ENCODE measurements at places on chromosomes 2 and 18.

- no peak for DNase-seq
Measured at GRCh38 chr2:120531863-120532600, 186.1 kb downstream of the INHBB start.

DNA sequence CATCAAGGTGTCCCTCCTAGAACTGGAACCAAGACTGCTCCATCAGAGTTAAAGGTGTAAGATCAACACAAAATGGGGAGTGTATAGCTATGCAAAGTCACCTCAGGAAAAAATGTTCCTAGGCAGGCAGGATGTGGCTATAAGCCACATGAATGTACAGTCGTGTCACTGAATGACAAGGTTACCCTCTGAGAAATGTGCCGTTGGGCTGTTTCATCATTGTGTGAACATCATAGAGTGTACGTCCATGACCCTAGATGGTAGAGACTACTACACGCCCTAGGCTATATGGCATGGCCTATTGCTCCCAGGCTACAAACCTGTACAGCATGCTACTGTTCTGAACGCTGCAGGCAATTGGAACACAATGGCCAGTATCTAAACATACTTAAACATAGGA is 24.5 kb downstream of the TYMS start:
- DNase-seq = no peak

DNA sequence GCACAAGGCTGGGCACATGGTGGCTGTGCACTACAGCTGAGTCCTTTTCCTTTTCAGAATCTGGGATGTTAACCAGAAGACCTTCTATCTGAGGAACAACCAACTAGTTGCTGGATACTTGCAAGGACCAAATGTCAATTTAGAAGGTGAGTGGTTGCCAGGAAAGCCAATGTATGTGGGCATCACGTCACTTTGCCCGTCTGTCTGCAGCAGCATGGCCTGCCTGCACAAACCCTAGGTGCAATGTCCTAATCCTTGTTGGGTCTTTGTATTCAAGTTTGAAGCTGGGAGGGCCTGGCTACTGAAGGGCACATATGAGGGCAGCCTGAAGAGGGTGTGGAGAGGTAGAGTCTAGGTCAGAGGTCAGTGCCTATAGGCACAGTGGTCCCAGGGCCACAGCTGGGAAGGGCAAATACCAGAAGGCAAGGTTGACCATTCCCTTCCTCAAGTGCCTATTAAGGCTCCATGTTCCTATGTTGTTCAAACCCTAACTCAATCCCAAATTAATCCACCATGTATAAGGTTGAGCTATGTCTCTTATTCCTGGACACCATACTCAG is 2.2 kb downstream of the IL1RN start:
- no peak for DNase-seq

DNA sequence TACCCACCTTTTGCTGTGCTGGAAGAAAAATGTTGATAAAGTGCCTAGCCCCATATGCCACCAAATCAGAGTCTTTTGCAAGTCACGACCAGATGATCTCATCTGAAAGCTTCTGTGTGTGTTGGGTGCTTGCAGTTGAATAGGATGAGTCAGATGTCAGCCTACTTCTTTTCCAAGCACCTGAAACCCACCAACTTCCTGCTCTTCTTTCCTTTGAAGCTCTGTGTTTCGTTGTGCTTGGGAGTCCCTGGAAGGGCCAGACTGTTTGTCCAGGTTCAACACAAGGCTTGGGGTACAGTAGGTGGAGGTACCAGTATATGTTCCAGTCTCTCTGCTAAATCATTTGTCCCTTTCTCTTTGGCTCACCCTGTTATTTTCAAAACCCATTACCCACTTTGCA is 36.8 kb upstream of the LCLAT1 start:
- DNase-seq = no peak

DNA sequence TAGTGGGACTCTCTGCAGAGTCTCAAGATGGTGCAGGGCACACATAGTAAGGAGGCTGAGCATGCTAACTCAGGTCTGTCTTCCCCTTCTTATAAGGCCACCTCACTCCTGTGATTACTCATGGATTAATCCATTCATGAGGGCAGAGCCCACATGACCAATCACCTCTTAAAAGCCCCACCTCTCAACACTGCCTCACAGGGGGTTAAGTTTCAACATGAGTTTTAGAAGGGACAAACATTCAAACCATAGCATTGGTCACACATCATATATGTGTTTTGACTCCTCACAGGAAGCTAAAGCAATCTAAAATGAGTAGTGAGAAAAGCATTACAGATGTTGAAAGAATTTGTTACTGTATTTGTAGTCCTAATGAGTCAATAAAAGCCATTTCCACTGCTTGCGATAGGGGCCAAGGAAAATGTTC is 57.5 kb downstream of the DTNA start:
- no peak for DNase-seq

DNA sequence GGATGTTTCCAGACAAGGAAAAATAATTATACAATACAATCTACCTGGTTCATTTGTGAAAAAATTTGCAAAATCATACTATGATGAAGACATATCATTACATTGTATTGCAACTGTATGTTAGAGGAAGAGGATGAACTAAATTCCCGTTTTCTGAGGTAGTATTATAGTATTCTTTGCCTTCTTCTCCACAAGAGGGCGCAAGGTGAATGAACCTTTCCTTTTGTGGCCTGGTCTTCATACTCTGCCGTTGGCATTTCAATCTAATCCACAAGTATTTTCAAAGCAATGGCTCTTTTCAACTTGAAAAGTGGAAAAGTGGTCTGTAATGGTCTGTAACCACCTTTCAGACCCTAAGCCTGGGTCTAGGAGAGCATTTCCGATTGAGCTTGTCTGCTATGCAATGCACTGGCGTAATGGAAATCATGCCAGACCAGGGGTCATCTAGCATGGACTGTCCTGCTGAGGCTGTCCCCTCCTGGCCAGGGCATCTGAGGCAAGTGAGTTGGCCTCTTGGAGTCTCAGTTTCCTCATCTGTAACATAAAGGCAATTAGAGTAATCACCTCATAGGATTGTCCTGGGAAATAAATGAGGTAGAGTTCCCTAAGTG is 30.8 kb upstream of the ZNF396 start:
- DNase-seq = peak; percentile 61

DNA sequence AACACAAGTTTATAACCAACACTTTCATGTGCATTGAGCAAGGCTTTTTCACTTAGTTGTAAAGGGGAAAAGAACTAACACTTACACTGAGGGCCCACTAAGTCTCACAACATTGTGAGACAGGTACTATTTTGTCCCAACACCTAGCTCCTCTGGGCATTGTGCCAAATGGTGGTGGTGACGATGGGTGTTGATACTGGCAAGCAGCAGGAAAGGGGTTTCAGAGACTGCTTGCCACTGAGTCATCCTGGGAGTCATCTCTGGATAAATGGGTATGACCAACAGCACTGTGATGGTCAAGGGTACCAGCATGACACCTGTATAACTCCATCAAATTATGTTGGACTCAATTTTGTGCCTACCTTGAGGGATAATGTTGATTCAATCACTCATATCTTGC is 138.8 kb upstream of the ITGA6 start:
- DNase-seq = no peak

- no peak for DNase-seq
Measured at GRCh38 chr2:197240421-197241041, 70.0 kb downstream of the ANKRD44 start.

GRCh38 chr2:33247365-33247764 is 229.1 kb upstream of the RASGRP3 start:
- no peak for DNase-seq

DNA sequence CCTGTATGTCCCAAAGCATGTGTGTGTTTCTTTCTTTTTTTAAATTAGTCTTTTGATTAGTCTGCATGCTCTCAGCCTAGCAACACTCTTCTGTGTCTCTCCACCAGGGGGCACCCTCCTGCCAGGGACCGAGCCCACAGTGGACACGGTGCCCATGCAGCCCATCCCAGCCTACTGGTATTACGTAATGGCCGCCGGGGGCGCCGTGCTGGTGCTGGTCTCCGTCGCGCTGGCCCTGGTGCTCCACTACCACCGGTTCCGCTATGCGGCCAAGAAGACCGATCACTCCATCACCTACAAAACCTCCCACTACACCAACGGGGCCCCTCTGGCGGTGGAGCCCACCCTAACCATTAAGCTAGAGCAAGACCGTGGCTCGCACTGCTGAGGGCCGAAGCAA is 93.8 kb downstream of the NRP2 start:
- DNase-seq = peak; percentile 53

GRCh38 chr2:73976803-73977202 is 7.9 kb upstream of the TET3 start:
- DNase-seq = no peak

- no peak for DNase-seq
Measured at GRCh38 chr2:143907801-143908200, 612.1 kb downstream of the ZEB2 start.

- DNase-seq = no peak
Measured at GRCh38 chr2:223641082-223641481, 38.9 kb upstream of the SCG2 start.

DNA sequence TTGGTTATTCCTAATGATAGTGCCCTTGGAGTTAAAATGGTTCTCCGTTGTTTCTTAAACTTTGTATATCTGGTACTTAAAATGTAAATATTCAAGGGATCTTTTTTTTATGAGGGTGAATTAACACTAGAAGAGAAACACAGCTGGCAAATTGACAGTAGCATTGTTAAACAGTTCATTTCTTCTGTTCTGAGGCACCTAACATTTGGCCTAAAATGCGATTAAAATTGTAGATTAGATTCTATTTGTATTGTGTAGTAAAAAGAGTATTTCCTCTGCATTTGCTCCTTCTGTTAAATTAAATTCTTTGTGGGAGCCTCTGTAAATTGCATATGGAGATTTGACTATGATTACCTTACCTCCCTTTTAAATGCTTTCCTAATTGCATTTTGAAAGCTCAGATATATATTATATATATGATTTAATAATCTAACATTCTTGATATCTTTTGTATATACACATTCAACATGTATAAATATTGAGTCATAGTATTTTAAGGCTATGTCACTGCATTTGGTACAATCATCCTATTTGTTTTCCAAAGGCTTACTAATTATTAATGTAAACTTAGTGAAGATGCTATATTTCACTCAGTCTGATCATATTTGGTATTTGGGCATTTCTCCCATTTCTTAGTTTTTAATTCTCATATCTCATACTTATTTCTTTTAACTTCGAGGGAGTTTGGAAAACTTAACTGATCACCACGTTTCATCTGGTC is 124.4 kb downstream of the AGPS start:
- no peak for DNase-seq

GRCh38 chr2:8486141-8486540 is 195.7 kb upstream of the ID2 start:
- no peak for DNase-seq
